ENCODE measurements at places on chromosomes 1 and 21.

DNA sequence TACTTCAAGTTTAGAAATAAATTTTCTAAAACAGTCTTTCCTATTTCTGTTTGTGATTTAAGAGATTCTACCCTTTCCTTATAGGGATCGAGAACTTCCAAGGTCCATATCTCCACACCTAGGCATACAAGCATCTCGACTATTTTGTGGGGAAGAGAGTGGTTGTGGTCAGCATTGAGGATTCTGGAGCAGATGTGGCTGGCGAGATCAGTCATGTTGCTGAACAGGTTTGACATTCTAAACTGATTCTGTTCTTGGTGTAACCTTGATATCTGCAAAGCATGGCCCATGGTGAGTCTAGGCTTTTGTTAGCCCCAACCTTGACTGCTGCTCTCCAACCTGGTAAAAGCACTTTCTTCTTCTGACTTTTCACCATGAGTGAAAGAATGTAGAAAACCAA, 167.6 kb upstream of the POGK start:
- DNase-seq = no peak

DNA sequence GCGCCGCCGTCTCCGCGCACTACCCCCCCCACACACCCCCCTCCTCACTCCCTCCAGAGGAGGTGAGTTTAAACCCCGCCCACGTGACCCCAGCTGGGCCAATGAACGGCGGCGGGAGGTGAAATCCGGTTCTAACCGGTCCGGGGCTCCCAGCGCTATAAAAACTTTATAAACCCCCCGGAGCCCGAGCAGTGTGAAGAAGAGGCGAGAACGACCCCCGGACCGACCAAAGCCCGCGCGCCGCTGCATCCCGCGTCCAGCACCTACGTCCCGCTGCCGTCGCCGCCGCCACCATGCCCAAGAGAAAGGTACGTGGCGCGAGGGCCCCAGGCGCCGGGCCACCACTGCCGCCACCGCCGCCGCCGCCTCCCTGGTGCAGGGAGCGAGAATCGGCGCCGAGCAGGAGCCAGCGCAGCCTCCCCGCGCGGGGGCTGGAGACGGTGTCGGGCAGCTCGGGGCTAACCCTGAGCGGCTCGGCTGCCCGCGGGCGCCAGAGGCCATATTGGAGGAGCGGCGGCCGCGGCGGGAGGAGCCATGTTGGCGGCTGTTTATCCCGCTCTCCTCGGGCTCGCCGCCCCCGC, at the start of gene HMGN2:
Gene HMGN2 (plus strand): TSS at position 121 of the 581 bp plus-strand sequence. CDS start 173 bp downstream, at position 294.
- peak; percentile 75 for DNase-seq

DNA sequence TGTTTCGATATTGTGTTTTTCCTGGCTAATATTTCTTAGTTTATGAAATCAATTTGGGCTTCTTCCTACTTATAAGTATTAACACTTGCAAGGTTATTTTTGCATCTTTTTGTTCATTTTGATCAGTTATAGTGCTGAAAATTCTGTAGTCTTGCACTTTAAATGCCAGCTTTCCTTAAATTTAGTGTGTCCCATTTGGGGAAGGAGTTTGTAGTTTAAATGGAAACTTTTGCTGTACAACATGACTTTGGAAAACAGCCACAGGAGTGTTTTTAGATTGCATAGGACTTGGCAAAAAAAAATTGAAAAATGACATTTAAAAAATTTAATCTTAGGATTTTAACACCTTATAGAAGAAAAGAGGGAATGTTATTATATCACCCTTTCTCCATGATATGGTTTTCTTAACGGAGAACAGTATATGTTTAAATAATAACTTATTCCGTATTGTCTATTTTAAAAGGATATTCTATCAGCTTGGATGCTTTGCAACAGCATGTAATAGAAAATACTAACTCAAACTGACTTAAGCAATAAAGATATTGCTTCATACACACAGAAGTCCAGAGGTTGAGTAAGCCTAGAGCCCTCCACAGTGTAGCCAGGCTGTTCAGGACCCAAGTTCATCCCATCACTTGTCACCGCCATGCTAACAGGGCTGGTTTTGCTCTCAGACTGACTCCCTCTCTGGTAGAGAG, 53.8 kb downstream of the LYPLAL1 start:
- DNase-seq = no peak

- no peak for DNase-seq
Observed at GRCh38 chr1:44113095-44113609, 5.5 kb upstream of the KLF17 start.

- no peak for DNase-seq
Observed at GRCh38 chr21:24995216-24995615, 612.1 kb downstream of the MRPL39 start.

- no peak for DNase-seq
Observed at GRCh38 chr1:155304558-155305063, 3.4 kb upstream of the PKLR start.

- DNase-seq = no peak
Observed at GRCh38 chr1:228016653-228017355, 10.0 kb downstream of the WNT3A start.

- no peak for DNase-seq
Observed at GRCh38 chr1:58786184-58786926, 2.5 kb upstream of the JUN start.

- no peak for DNase-seq
Observed at GRCh38 chr1:173920861-173921260, 3.7 kb upstream of the SERPINC1 start.

DNA sequence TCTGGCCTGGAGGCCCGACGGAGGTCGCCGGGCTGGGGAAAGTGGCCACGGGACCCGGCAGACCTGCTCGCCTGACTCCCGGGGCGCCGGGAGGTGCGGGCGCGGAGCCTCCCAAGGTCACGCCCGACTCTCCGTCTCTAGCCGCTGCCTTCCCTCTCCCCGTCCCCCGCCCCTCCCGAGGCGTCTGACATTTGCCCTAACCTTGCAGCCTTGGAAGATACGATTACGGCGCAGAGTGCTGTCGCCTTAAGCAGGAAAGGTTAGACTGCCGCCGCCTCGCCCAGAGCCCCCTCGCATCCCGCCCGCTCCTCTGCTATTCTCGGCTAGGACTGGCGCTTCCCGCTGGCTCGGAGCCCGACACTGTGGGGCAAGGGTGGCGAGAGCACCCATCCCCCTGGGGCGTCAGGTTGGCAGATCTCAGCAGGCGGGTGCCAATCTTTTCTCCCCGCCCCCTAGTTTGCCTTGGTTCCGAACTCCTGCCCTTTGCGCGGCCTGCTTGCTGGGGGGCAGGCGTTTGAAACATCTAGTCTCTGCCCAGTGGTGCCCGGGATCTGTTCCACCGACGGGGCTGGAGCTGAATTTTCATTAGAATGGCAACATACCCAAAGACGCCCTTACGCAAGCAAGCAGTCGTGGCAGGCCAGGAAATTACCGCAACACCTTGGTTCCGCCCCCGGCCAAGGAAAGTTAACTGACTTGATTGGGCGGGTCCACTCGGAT, 835 bp downstream of the PGM1 start:
- no peak for DNase-seq

GRCh38 chr21:37226041-37226920, 40.9 kb downstream of the VPS26C start:
- DNase-seq = no peak

- DNase-seq = no peak
Observed at GRCh38 chr1:53502641-53503432, 43.6 kb downstream of the DMRTB1 start.

DNA sequence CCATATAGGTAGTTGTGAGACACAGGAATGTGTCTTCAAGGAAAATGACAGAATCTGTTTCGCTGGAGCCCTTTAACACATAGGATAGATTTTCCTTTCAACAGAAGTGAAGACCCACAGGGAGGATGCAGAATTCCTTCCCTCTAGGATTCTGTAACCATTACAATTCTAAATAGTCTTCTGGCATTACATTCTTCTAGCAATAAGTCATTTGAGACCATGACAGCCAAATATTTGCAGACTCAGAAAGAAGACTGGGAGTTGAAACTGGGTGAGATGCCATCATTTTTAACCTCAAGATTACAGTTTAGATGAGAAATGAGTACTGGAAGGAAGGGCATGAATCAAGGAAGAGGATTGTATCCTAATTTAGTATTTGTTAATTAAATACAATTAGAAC, 61.6 kb downstream of the ZBTB18 start:
- DNase-seq = peak; percentile 12

DNA sequence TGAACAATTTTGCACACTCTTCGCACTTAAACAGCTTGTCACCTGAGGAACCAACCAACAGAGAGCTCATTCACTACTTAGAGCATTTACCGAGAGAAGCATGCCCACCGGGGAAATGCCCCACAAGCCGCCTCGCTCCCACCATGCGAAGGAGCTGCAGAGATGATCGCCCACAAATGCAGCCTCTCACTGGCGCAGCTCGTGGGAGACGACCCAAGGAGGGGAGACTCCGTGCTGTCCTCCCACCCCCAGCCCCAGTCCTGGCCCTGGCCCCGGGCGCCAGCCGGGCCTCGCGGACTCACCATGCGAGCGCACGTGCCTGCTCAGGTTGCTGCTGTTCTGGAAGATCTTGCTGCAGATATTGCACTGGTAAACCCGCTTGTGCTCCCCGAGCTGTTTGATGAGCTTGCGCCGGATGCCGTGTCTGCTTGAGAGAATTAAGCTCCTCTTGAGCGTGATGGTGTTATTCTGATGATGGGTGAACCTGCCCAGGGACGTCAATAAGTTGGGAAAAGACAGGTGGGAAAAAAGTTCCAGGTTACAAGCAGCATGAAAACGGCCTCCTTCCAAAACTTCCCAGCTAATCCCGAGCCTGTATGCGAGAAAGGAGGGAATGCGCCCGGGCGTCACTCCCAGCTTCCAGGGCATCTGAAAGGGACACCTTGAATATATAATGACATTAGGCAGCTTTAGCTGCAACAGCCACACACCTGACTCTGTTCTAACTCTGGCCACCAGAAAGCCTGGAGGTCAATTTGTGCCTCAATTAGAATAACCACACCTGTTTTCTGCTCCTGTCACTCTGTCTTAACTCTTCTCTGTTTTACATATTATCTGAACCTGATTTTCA, 42.8 kb downstream of the PRDM15 start:
- DNase-seq = no peak

DNA sequence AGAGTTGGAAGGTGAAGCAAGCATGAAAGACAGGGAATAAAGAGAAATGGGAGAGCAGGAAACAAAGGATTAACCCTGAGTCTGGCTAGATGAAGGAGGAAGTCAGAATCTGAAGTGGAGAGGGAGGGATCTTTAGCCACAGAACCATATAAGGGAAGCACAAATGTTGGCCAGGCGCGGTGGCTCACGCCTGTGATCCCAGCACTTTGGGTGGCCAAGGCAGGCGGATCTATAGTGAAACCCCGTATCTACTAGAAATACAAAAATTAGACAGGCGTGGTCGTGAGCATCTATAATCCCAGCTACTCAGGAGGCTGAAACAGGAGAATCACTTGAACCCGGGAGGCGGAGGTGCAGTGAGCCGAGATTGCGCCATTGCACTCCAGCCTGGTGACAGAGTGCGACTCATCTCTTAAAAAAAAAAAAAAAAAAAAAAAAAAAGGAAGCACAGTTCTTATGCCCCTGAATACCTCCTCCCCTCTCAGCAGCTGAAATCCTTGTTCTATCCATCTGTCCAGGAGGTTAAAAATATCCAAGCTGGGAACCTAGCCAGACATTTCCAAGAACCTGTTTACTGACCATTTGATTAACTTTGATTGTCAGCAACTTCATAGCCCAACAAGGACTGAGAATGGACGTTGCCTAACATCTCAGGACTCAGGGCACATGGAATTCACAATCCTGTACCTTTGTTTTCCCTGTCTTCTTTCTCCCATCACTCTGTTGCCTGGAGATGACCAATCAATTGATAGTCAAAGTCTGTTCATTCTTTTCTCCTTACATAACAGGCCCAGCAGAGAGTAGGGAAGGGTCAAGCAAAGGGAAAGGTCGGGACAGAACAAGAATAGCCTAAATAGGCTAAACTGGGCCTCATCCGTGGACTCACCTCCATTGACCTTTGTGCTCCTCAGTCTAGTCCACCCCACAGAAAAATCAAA, 10.6 kb downstream of the TXNIP start:
- DNase-seq = no peak

- no peak for DNase-seq
Observed at GRCh38 chr1:30037251-30038118, 685.9 kb downstream of the MATN1 start.

- DNase-seq = no peak
Observed at GRCh38 chr1:40232444-40232843, 15.3 kb upstream of the TMCO2 start.

- no peak for DNase-seq
Observed at GRCh38 chr1:65435987-65436386, 15.5 kb downstream of the LEPR start.

DNA sequence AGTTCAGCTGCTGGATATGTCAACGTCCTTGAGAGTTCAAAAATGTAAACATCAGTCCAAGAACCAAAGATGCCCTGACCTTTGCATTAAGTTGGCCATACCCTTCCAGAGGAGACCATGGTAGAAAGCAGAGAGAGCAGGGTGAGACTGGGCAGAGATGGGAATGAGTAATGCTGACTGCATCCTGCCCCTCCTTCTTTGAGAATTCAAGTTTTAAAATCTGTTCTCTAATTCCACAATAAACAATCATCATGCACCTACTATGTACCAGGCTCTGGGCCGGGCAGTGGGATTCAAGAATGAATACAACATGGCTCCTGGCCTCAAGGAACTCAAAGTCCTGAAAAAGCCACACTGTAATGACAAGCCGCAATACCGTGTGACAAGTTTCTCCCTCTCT, 3.9 kb upstream of the HAO2 start:
- DNase-seq = no peak

DNA sequence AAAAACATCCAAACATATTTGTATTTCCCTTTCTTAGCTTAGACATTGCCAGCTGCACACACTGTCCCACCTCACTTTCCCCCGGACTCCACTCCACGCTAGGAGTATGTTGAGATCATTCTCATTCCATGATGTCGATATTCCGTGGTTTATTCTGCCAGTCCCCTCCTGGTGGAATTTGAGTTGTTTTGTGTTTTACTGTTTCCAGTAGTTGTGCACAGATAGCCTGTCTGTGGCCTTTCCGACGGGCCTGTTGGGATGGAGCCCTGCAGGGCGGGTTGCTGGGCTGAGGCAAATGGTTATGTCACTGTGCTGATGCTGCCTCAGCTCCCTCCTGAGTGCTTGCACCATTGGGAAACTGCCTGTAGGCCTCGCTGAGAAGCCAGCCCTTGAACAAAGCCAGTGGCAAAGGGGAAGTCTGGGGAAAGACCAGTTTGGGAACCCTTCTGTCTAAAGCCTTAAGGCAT, 12.8 kb downstream of the TRAPPC10 start:
- DNase-seq = no peak

DNA sequence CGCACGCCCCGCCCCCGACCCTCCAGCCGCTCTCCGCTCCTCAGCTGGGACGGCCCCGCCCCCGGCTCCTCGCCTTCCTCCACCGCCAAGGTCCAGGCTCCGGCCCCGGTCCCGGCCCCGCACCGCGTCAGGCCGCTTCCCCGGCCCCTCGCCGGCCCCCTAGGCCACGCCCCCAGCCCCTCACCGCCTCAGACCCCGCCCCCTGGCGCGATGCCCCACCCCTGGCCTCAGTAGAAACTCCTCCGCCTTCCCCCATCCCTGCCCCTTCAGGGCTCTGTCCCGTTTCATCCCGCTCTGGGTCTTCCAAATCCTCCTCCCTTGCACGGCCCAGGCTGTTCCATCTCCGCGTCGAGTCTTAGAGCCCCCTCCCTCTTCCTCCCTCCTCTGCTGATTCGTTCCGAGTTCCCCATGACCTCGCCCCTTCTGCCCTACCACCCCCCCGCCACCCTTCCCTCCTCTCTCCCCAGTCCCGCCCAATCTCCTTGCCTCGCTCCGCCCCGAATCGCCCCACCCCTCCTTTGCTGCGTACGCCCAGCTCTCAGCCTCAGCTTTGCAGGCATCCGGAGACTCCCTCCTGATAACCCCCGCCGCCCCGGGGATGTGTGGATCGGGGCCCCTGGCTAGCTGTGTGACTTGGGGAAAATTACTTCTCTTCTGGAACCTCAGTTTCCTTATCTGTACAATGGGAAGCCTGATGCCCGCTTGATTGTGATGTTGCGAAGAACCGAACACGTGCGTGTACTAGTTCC, 448 bp upstream of the ASAP3 start:
- DNase-seq = no peak
